ENCODE measurements at places on chromosomes 2 and 18.

DNA sequence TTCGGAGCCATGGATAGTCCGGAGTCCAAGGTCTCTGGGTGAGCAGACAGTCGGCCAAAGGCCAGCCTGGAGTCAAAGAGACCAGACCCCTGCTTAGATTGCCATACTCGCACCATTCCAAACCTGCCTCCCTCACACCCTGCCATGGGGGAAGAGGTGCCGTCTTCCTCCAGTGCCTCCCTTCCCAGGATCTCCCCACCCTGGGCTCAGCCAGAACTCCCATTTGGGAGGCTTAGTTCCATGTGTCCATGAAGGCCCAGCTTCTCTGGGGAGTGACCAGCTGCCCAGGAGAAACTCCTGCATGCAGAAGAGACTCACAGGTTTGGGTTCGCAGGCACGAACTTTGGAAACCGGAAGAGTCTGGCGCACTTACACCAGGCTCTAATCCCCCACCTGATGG lies 21.7 kb downstream of the IGFBP5 start:
- H3K4me3 ChIP-seq: no peak overlapping the region
- H3K27me3 ChIP-seq: peaks cover 5% of the 10 kb centered on the region
- H3K4me1 ChIP-seq: no peaks in the 10 kb centered on the region
- H3K27ac ChIP-seq: no peak overlapping the region
- no peak for DNase-seq
- H3K36me3 ChIP-seq: no peaks in the 10 kb centered on the region

GRCh38 chr2:227414846-227415245 lies 27.1 kb upstream of the SCYGR1 start:
- H3K4me1 ChIP-seq: peaks cover 40% of the 10 kb centered on the region
- H3K27me3 ChIP-seq: no peaks in the 10 kb centered on the region
- no peak overlapping the region for H3K4me3 ChIP-seq
- H3K27ac ChIP-seq: 0 out of 2 replicates have a peak overlapping the region, but pooled peaks have one; percentile 8
- no peak for DNase-seq
- no peaks in the 10 kb centered on the region for H3K36me3 ChIP-seq

DNA sequence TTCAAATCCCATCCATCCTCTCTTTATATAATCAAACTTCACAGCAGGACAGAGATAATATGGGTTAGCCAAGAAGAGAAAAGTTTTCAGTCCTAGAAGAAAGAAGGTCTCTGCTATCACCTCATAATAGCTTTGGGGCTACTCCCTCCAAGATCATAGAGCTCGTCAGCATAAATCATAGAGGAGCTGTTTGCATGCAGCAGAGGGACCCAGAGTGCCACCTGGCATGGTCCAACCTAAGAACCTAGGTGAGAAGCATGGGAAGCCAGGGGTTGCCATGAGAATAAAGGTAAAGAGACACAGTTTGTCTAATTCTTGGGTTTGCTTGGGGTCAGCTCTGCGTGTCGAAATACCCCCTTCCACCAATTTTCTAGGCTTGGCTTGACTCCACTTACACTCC lies 87.1 kb upstream of the CYP1B1 start:
- H3K36me3 ChIP-seq: no peaks in the 10 kb centered on the region
- no peaks in the 10 kb centered on the region for H3K4me1 ChIP-seq
- no peaks in the 10 kb centered on the region for H3K27me3 ChIP-seq
- DNase-seq: no peak
- no peak overlapping the region for H3K4me3 ChIP-seq

DNA sequence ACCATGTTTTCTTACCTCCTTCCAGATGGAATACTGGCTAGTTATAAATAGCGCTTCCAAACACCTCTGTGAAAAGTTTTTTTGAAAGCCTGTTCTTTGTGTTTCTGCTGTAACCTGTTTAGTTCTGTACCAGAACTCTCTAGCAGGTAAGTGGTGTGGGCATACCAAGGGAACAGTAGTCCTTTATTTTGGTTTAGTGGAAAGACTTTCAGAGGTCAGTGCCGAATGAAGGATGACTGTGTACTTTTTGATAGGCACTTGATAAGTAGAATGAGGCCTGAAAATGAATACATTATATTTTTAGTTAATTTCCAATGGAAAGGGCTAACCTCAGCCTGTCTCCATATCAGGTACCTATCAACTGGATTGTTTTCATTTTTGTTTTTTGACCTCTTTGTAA lies 27.6 kb upstream of the ASB1 start:
- H3K27ac ChIP-seq: no peak overlapping the region
- no peak overlapping the region for H3K4me3 ChIP-seq
- no peaks in the 10 kb centered on the region for H3K4me1 ChIP-seq
- no peaks in the 10 kb centered on the region for H3K36me3 ChIP-seq
- no peaks in the 10 kb centered on the region for H3K27me3 ChIP-seq

GRCh38 chr2:37568565-37568964 lies 102.9 kb downstream of the CDC42EP3 start:
- H3K4me1 ChIP-seq: no peaks in the 10 kb centered on the region
- no peaks in the 10 kb centered on the region for H3K27me3 ChIP-seq
- H3K4me3 ChIP-seq: no peak overlapping the region
- no peaks in the 10 kb centered on the region for H3K36me3 ChIP-seq

- no peak overlapping the region for H3K4me3 ChIP-seq
- no peaks in the 10 kb centered on the region for H3K36me3 ChIP-seq
Observed at GRCh38 chr2:149858901-149859634, 271.5 kb upstream of the MMADHC start.

- H3K27me3 ChIP-seq: no peaks in the 10 kb centered on the region
- no peak for DNase-seq
- no peak overlapping the region for H3K27ac ChIP-seq
- 0 out of 2 replicates have a peak, but pooled peaks cover 3% of the 10 kb centered on the region for H3K4me1 ChIP-seq
- no peak overlapping the region for H3K4me3 ChIP-seq
Observed at GRCh38 chr2:214503568-214503967, 92.7 kb downstream of the VWC2L start.

DNA sequence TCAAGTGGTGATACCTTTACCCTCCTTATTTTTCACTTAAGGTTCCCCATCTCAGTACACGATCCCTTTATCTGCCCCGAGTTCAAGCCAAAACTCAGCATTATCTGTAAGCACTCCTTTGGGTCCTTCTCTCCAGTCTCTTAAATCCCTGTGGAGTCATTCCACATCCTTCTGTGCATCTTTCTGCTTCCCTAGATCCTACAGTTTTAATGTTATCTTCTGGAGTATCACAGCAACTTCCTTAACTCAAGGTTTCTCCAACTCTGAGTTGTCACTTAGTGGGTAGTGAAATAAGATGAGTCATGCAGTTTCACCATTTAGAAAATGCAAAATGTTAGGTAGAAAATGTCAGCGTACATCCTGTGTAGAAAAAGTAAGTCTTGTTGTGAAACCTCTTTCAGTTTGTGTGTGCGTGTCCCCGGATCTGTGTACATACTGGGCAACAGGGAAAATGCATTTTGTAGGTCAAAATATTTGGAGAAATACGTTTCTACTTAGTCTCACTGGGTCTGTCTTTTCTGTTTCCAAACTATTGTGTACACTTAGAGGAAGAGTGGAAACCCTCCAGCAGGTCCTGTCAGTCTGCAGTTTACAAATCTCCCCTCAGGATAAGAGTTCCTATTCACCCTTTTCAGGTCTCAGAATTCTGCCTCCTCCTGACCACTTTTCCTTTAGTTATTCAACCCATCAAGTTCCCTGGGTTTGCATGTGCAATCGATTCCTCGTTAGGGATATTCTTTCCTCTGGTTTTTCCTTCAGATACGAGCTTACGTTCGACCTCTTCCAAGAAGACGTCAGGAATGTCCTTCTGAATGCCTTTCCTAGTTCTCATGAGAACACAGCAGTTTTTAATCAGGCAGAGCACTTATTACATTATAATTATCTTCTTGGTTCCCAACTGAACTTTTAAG lies 154.8 kb downstream of the TGIF1 start:
- peaks cover 15% of the 10 kb centered on the region for H3K4me1 ChIP-seq
- peaks cover 86% of the 10 kb centered on the region for H3K27me3 ChIP-seq
- no peaks in the 10 kb centered on the region for H3K36me3 ChIP-seq
- peak overlapping the region; percentile 35 for H3K4me3 ChIP-seq

DNA sequence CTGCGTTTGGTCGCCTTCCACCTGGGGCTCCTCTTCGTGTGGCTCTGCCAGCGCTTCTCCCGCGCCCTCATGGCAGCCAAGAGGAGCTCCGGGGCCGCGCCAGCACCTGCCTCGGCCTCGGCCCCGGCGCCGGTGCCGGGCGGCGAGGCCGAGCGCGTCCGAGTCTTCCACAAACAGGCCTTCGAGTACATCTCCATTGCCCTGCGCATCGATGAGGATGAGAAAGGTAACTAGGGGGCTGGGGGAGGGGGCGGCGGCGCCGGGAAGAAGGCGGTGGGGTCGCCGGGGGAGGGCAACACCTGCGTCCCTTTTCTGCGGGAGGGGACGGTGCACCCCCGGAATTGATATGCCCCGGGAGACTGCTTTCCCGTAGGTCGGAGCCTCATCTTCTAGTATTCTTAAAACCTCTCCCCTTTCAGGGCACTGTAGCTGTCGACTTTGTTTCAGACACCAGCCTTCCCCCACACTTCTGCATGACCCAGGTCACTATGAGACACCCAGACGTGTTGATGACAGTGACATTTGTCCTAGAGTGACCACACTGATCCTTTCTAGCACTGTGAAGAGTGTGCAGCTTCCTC lies 755 bp downstream of the SPAST start:
- H3K4me3 ChIP-seq: peak overlapping the region; percentile 99
- no peaks in the 10 kb centered on the region for H3K36me3 ChIP-seq
- H3K27me3 ChIP-seq: no peaks in the 10 kb centered on the region
- peak; percentile 26 for DNase-seq
- peak overlapping the region; percentile 70 for H3K27ac ChIP-seq

- DNase-seq: no peak
- H3K36me3 ChIP-seq: no peaks in the 10 kb centered on the region
- H3K4me1 ChIP-seq: no peaks in the 10 kb centered on the region
- H3K4me3 ChIP-seq: no peak overlapping the region
Observed at GRCh38 chr2:210049831-210050230, 47.4 kb downstream of the RPE start.

- no peak overlapping the region for H3K27ac ChIP-seq
- DNase-seq: no peak
- no peaks in the 10 kb centered on the region for H3K4me1 ChIP-seq
- H3K36me3 ChIP-seq: no peaks in the 10 kb centered on the region
- H3K4me3 ChIP-seq: no peak overlapping the region
Observed at GRCh38 chr2:210503725-210504191, 27.2 kb upstream of the LANCL1 start.

- DNase-seq: no peak
- H3K4me1 ChIP-seq: no peaks in the 10 kb centered on the region
- H3K27ac ChIP-seq: no peak overlapping the region
- H3K4me3 ChIP-seq: no peak overlapping the region
Observed at GRCh38 chr2:27306136-27306535, 2.1 kb downstream of the UCN start.

- H3K4me3 ChIP-seq: no peak overlapping the region
- no peaks in the 10 kb centered on the region for H3K36me3 ChIP-seq
- H3K27ac ChIP-seq: no peak overlapping the region
- DNase-seq: no peak
- no peaks in the 10 kb centered on the region for H3K27me3 ChIP-seq
Observed at GRCh38 chr2:67834482-67834881, 228.3 kb downstream of the C1D start.

- DNase-seq: no peak
- no peak overlapping the region for H3K27ac ChIP-seq
- H3K4me1 ChIP-seq: no peaks in the 10 kb centered on the region
- H3K4me3 ChIP-seq: no peak overlapping the region
- H3K36me3 ChIP-seq: no peaks in the 10 kb centered on the region
Observed at GRCh38 chr2:220068846-220069245, 441.4 kb downstream of the SLC4A3 start.

- H3K36me3 ChIP-seq: no peaks in the 10 kb centered on the region
- H3K27me3 ChIP-seq: no peaks in the 10 kb centered on the region
- no peak within 1 kb of the TSS for H3K27ac ChIP-seq
- peak within 1 kb of the TSS; percentile 49 for H3K4me3 ChIP-seq
- DNase-seq: no peak
- H3K4me1 ChIP-seq: no peaks in the 10 kb centered on the region
Observed at GRCh38 chr2:238138331-238139195, at the start of gene KLHL30. TSS of gene KLHL30 (plus strand) at chr2:238138668. CDS start at chr2:238140755, 2,087 bp downstream.

- H3K27me3 ChIP-seq: no peaks in the 10 kb centered on the region
- no peaks in the 10 kb centered on the region for H3K36me3 ChIP-seq
- no peak overlapping the region for H3K4me3 ChIP-seq
- no peaks in the 10 kb centered on the region for H3K4me1 ChIP-seq
- DNase-seq: no peak
Observed at GRCh38 chr2:200172521-200172920, 134.0 kb upstream of the SPATS2L start.

- H3K27ac ChIP-seq: no peak overlapping the region
- no peak overlapping the region for H3K4me3 ChIP-seq
- H3K36me3 ChIP-seq: no peaks in the 10 kb centered on the region
- H3K27me3 ChIP-seq: no peaks in the 10 kb centered on the region
- no peak for DNase-seq
Observed at GRCh38 chr18:37516361-37516853, 49.2 kb downstream of the CELF4 start.

DNA sequence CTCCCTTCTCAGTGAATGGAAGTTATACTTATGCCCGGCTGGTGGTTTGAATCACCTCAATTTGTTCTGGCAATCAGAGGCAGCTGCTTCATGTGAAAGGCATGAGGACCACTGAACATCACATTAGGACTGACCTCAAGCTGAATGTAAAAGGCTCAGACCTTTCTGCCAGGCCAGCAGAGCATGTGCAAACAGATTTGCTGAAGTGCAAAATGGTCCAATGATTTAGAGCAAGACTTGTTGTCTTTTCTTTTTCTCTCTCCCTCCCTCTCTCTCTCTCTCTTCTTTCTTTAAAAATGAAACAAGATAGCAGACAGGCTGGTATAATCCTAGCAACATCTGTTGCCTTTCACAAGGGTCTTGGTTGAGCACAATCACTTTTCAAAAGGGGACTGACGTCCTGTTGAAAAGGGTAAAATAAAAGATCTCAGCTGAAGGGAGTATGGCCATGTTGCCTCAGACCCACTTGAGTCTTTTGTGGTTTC lies 13.3 kb upstream of the CDH7 start:
- H3K4me3 ChIP-seq: no peak overlapping the region
- DNase-seq: no peak
- H3K27me3 ChIP-seq: no peaks in the 10 kb centered on the region
- no peak overlapping the region for H3K27ac ChIP-seq
- H3K36me3 ChIP-seq: no peaks in the 10 kb centered on the region

DNA sequence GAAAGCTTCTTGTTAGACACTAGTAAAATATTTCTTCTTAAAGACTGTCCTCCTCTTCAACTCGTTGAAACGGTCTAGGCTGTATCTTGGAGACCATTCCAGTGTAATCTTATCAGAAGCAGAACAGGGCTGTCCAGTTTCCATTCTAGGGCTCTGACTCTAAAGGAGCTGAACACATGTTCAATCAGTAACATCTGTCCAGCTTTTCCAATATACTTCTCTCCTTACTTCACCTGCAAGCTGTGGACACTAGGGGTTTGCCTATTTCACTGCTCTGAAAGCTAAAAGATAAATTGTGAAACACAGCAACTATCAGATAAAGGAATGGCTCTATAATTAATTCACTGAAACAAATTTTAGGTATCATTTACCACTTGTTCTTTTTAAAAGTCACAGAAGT lies 73.8 kb downstream of the ZNF385B start:
- H3K27me3 ChIP-seq: no peaks in the 10 kb centered on the region
- H3K4me1 ChIP-seq: no peaks in the 10 kb centered on the region
- H3K4me3 ChIP-seq: no peak overlapping the region
- DNase-seq: no peak
- H3K36me3 ChIP-seq: no peaks in the 10 kb centered on the region
- no peak overlapping the region for H3K27ac ChIP-seq
